EH (cell line): ENCODE measurements at places on chromosomes 1 and 21.
A peak's percentile ranks its signal among the peaks of the same experiment; 100 is the strongest.

DNA sequence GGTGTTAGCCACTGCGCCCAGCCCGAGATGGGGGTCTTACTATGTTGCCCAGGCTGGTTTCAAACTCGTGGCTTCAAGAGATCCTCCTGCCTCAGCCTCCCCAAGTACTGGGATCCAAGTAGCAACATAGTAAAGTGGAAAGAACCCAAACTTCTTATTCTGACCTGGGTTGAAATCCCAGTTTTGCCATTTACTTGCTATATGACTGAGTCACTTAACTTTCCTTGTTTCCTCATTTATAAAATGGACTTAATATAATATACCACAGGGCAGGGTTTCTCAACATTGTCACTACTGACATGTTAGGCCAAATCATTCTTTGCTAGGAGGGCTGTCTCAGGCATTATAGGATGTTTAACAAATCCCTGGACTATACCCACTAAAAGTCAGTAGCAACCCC is 6.7 kb downstream of the PFDN2 start:
- DNase-seq = no peak

DNA sequence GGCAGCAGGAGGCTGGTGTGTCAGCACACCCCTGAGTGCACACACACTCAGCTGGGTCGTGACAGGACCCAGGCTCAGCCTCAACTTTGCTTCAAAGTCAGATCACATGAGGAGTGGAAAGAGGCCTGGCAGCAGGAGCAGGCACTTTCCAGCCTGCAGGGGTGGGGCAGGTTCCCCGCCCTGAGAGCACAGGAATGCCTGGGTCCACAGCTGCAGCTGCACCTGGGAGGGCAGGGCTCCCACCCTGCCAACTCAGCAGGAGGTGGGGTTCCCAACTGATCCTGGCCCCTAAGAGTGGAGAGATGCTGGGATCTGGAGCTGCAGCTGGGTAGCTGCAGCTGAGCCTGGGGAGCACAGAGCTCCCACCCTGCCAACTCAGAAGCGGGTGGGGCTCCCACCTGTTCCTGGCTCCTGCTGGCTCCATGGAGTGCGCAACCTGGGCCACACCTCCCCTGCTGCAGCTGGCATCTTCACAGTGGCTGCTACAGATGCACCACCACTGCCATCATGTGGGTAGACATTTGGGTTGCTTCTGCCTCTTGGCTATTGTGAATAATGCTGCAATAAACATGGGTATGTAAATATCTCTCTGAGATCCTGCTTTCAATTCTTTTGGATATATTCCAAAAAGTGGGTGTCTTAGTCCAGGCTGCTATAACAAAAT is 415.4 kb downstream of the TTLL7 start:
- peak; percentile 40 for DNase-seq

- DNase-seq = no peak
Measured at GRCh38 chr1:19390166-19390850, 78.2 kb downstream of the SLC66A1 start.

- peak; percentile 93 for DNase-seq
Measured at GRCh38 chr1:223504741-223505140, 111.5 kb downstream of the CCDC185 start.

DNA sequence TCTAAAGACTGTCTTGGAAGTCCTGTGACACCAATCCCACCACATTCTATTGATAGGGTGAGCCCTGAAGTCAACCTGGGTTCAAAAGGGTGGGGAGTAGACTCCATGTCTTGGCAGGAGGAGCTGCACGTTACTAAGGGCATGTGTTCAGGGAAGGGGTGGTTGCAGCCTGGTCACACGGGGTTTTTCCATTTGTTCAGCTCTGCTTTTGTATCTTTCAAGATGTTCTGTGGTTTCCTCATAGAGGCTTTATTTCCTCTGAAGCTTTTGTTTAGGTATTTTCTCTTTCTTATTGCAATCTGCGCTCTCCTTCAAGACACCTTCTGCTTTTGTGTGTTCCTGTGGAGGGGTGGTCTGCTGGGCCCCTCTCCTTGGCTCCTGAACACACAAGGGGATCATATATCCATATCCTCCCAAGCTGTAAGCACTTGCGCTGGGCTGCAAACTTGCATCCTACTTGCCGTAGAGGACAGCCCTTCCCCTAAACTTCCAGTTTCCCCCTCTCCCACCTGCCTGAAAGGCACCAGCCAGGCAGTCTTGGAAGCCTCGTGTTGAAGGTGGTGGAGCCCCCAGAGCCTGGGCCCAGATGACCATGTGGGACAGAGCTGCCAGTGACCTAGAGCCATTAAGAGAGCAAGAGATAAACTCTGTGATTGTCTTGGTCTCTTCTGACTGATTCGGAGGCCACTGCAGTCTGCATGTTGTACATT is 62.5 kb upstream of the TRAPPC10 start:
- no peak for DNase-seq

GRCh38 chr1:203512848-203513584 is 19.1 kb downstream of the OPTC start:
- peak; percentile 98 for DNase-seq

DNA sequence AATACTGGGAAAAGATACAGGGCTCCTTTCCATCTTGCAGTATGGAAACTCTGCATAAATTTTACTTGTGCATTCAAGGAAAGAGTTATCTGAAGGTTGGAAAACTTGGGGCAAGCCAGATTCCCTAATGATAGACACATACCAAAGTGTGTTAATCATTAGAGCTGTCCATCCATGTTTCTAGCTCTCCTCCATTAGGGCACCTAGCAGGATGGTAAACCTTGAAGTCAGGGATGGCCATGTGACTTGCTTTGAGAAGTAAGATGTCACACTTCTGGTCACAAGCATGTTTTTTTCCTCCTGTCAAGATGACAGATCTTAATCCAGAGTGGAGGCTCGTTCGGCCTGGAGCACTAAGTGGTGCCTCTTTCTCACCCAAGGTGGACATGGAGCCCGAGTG is 241.9 kb upstream of the RUNX1 start:
- no peak for DNase-seq

DNA sequence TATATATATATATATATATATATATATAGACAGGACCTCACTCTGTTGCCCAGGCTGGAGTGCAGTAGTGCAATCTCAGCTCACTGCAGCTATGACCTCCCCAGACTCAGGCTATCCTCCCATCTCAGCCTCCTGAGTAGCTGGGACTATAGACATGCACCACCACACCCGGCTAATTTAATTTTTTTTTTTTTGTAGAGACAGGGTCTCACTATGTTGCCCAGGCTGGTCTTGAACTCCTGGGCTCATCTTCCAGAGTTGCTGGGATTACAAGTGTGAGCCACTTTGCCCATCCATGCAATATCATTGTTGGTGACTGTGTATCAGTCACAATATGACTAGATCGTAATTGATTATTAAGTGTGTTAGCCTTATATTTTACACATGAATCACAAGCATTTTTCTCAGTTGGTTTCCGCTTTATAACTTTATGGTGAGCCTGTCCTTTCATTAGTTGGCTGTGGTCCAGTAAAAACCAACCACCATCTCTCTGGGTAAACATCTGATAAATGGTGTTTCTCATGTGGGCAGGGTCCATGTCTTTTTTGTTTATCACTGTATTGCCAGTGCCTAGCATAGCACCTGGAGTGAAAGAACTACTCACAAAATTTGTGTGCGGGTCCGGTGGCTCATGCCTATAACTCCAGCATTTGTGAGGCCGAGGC is 63.6 kb downstream of the MYOM3 start:
- DNase-seq = peak; percentile 38

GRCh38 chr1:41417746-41418145 is 56.5 kb downstream of the FOXO6 start:
- DNase-seq = no peak

- DNase-seq = peak; percentile 74
Measured at GRCh38 chr21:35469498-35469897, 420.4 kb upstream of the RUNX1 start.

DNA sequence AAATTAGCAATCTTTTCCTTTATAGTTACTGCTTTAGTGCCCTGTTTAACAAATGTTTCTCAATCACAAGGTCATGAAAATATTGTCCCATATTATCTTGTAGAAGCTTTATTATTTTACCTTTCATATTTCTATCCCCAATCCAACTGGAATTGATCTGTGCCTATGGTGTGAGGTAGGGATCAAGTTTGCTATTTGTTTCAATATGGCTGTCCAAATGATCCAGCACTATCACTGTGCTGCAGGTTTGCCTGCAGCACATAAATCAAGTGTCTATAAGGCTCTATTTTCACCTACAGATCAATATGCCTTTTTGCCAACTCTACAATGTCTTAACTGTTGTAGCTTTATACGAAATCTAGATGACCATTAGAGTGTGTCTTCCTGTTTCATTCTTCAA is 96.2 kb downstream of the ENAH start:
- no peak for DNase-seq

GRCh38 chr21:41706263-41706639 is 60.6 kb downstream of the RIPK4 start:
- no peak for DNase-seq

GRCh38 chr1:45574105-45574626 is 9.7 kb upstream of the NASP start:
- DNase-seq = no peak

DNA sequence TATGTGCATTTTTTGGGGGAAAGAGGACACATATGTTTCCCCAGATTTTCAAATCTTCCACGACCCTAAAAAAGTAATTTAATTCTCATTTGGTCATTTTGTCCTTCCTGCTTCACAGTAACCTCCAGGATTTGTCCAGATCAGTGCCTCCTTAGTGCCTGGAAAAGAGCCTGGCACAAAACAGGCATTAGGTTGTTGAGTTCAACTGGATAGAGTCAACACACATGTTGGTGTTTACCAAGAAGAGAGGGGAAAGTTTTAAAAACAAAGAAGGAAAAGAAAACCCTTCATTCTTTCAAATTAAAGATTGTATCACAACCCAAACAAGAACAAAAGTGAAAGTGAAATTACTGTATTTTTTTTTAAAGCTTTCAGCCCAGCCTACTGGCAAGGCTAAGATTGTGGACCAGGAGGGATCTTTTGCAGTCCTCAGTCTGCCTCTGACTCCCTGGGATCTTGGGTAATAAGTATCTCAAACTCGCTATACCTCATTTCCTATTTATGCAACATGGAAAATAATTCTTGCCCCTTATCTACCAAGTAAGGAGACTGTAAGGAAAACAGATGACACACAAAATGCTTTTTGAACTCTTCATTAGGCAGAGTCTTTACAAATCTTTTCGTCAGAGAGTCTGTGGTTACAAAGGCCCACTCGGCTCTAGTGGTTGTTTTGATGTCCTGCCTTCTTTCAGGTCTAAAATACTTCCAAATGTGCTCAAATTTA is 57.8 kb downstream of the ZNF281 start:
- DNase-seq = peak; percentile 98

GRCh38 chr1:206109718-206110117 is 7.5 kb downstream of the AVPR1B start:
- DNase-seq = no peak

GRCh38 chr1:50333595-50333974 is 89.7 kb downstream of the DMRTA2 start:
- peak; percentile 19 for DNase-seq

- DNase-seq = no peak
Measured at GRCh38 chr1:90705956-90706355, 11.1 kb downstream of the BARHL2 start.

GRCh38 chr1:234599617-234600417 is 10.2 kb downstream of the IRF2BP2 start:
- DNase-seq = peak; percentile 85

- peak; percentile 56 for DNase-seq
Measured at GRCh38 chr1:87058343-87058649, 143.9 kb downstream of the HS2ST1 start.

DNA sequence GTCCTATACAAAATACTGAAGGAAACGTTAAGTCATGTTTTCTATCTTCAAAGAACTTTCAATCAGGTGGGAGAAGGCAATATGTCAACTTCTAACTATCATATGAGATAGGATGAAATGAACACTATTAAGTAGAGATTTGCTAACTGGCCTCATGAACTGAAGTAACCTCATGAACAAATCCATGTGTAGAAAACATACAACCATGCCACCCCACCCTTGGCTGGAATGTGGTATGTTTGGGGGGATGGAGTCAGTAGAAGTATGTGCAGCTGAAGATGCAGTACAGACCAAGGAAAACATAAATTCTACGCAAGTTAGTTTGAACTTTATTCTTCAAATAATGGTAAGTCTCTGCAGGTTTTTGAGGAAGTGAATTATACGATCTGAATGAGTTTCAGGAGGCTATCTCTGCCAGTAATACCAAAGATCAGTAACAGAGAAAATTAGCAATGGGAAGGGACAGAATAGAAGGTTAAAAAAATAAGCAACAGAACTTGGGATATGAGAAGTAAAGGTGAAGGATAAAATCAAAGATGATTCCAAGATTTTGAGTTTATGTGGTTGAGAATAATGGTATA is 4.5 kb downstream of the TRMT1L start:
- peak; percentile 51 for DNase-seq

DNA sequence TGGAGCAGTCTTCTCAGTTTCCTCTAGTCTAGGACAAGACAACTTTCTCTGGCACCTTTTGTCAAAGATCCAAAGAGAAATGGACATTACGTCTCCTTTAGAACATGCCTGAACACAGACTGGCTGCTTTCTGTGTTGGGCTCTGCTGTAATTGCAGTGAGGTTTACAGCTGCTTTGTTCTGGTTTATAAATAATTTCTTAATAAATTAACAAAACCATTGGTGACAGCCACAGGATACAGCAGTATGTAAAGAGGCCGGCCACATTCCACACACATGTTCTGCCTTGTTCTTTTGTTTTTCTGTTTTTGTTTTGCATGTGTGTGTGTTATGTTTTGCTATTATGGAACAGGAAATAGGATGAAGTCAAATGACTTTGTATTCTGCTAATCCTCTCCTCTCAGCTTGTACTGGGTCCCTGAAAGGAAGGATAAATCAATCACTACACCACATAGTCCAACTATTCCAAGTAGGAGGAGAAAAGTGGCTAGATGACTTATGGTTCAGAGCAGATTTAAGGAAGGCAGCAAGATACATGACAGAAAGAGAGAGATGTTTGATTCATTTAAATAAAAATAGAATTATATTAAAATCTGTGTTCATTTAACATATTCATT is 161.5 kb upstream of the ESRRG start:
- DNase-seq = no peak

DNA sequence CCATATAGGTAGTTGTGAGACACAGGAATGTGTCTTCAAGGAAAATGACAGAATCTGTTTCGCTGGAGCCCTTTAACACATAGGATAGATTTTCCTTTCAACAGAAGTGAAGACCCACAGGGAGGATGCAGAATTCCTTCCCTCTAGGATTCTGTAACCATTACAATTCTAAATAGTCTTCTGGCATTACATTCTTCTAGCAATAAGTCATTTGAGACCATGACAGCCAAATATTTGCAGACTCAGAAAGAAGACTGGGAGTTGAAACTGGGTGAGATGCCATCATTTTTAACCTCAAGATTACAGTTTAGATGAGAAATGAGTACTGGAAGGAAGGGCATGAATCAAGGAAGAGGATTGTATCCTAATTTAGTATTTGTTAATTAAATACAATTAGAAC is 61.6 kb downstream of the ZBTB18 start:
- DNase-seq = peak; percentile 96

DNA sequence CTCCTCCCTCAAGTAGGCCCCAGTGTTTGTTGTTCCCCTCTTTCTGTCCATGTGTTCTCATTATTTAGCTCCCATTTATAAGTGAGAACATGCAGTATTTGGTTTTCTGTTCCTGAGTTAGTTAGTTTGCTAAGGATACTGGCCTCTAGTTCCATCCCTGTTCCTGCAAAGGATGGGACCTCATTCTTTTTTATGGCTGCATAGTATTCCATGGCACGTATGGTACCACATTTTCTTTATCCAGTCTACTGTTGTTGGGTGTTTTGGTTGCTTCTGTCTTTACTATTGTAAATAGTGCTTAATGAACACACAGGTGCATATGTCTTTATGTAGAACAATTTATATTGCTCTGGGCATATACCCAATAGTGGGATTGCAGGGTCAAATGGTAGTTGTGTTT is 232.9 kb downstream of the TPR start:
- DNase-seq = no peak
